ENCODE measurements at places on chromosomes 6 and 20.

DNA sequence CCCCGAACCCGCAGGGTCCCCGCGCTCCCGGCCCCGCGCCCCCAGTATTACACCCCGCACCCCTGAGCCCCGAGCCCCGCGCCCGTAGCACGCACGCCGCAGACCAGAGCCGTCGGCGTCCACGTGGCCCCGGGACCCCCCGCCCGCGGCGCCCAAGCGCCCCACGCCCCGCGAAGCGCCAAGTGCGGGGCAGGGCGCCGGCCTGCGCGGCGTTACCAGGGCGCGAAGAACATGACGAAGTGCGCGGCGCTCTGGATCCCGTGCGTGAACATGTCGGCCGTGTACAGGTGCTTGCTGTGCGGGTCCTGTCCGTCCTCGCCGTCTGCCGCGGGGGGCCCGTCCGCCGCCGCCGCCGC, 312 bp downstream of the TXNDC5 start:
- peak; percentile 52 for DNase-seq

- no peak for DNase-seq
These were observed 1.7 kb downstream of the APMAP start for GRCh38 chr20:24990810-24991252.

DNA sequence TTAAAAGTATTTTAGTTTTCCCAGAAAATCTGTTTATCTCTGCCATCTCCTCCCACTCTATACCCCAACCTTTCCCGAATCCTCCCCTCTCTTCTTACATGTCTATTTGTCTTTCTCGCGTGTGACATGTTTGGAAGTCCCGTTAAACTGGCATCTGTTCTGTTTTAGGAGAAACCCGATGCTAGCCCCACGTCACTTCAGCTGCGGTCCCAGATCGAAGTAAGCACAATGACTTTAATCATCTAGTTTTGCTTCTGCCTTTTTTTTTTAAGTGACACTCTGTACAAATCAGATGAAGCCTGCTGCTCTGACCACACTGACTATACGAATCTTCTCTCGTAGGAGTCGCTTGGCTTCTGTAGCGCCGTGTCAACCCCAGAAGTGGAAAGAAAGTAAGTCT, 97.4 kb downstream of the SASH1 start:
- peak; percentile 90 for DNase-seq

DNA sequence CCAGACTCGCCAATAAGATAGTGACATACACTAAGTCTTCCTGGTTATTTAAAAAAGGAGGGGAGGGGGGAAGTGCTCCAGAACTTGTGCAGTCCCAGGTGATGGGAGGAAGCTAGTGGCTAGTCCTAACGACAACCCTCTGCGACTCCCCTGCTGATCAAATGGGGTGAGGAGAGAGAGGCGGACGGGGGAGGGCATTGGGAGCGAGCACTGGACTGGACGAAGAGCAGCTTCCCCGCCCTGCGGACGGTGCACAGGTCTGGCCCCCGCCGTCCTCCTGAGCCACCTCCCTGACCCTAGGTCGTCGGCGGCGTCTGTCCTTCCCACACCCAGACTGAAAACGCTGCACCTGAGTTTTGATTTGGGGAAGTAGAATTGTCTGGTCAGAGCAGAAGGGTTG, 2.2 kb upstream of the OLIG3 start:
- no peak for DNase-seq

- no peak for DNase-seq
These were observed 46.4 kb downstream of the PTPRA start for GRCh38 chr20:2919518-2920245.

DNA sequence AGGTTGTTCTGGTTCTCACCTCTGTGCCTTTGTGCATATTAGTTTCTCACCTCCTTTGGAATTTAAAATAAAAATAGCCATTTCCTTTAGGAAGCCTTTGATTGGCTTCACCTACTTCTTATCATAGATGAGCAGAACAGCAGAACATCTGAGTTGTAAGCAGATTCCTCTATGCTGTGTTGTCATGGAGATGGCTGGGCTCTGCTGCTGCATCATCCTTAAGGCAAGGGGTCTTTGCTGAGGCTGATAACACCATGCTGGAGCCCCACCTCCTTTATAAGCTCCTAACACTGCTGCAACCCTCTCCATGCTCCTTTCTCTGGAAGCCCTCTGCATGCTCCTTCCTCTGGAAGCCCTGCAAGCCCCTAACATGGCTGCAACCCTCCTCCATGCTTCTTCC, 276.5 kb upstream of the TCF21 start:
- no peak for DNase-seq

GRCh38 chr6:110965629-110966229, 7.2 kb downstream of the GTF3C6 start:
- no peak for DNase-seq

DNA sequence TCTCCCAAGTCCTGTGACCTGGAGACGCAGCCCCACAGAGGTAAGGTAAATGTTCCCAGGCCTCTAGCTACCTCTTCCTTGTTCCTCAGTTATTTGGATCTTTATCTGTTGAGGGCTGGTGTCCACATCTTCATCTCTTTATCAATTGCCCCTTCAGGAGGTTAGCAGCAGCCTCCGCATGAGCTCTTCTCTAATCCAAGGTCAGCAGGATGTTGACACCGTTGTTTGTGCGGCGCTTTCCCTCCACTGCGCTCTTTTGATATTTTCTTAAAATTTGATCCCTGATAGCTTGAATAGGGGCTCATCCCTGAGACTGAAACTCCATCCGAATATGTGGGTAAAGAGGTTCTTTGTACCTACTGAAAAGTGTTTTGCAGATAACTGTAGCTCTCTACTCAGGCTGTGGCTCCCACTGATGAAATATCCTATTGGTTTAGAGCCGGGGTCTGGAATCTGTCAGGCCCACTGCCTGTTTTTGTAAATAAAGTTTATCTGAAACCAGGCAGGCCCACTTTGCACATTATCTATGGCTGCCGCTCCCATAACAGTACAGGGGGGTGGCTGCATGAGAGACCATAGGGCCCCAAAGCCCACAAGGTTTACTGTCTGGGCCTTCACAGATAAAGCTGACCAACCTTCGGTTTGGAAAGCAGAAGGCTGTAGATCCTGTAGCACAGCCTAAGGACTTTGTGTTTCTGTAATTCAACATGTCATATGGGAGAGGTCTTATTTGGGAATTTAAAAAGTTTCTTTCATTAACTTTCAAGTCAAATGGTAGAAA, 362.6 kb downstream of the QKI start:
- no peak for DNase-seq

DNA sequence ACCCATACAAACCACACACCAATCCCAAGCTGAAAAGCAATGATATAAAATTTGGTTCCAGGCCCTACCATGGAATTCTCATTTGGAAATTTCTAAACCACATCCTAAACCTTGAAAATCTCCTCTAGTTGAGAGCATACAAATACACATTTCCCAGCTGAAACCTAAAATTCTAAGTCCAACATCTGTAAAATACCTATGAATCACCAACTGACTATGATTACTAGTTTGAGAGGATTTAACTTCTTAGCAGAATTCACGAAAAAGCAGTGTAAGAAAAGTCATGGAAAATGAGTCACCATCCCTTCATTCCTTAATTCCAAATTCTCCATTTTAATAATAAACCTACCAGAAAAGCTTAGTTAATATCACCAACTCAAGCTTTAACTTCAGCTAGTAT, 15.4 kb downstream of the RANBP9 start:
- no peak for DNase-seq

GRCh38 chr20:44448753-44449546, 26.7 kb upstream of the TTPAL start:
- DNase-seq = no peak

- no peak for DNase-seq
These were observed 241.0 kb downstream of the DLL1 start for GRCh38 chr6:170049641-170050561.

DNA sequence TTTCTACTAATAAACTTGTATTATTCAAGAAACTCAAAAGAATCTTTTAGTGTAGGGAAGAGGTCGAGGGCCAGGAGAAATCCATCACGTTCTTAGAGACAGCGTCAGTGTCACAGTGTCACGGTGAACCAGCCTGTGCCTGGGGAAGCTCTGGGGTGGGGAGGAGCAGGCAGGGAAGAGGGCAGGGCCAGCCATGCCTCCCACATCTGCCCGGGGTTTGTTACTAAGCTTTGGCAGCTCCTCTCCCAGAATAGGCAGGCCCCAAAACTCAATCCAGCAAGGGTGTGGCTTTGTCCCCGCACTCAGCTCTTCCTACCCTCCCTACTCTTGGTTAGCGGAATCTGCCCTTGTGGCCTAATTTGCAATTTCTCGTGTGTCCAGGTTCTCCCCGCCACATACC, 72.9 kb downstream of the TCP11 start:
- DNase-seq = no peak

- DNase-seq = no peak
These were observed 84.8 kb downstream of the ELOVL5 start for GRCh38 chr6:53263917-53264316.

GRCh38 chr20:24959591-24960301, 10.7 kb downstream of the CST7 start:
- DNase-seq = no peak

- DNase-seq = no peak
These were observed 149.5 kb upstream of the SUPT3H start for GRCh38 chr6:45527210-45527609.

- DNase-seq = peak; percentile 95
These were observed 24.8 kb upstream of the APMAP start for GRCh38 chr20:25017257-25017803.

DNA sequence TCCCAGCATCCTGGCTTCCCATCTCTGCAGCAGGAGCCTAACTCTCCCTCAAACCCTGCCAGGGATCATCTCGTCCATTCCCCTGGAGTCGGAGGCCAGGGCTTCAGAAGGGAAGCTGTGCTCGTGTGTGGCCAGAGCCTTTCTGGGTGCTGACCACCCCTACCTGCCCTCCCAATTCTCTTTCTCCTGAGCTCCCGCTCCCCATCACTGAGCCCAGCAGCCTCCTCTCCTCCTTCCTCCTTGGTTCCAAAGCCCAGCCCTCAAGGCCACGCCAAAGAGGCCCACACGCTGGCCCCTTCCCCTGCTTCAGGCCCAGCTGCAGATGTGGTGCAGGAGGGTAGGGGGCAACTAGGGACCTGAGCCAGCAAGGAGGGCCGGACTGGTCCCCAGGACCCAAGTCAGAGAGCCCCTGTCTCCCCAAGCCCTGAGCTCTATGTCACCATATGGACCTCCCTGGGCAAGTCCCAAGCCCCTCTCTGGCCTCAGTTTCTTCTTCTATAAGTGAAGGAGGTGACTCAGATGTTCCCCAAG, 1.3 kb downstream of the FAM83C start:
- no peak for DNase-seq

GRCh38 chr6:13709689-13710551, 1.7 kb downstream of the RANBP9 start:
- DNase-seq = peak; percentile 46

- DNase-seq = no peak
These were observed 209.4 kb downstream of the FOXA2 start for GRCh38 chr20:22374678-22375590.

GRCh38 chr6:120990866-120991265, 343.4 kb downstream of the TBC1D32 start:
- no peak for DNase-seq

GRCh38 chr6:30928677-30929076, 3.3 kb downstream of the SFTA2 start:
- DNase-seq = no peak

GRCh38 chr20:8132484-8133309, 631 bp downstream of the PLCB1 start:
- peak; percentile 30 for DNase-seq

- DNase-seq = no peak
These were observed 139.0 kb upstream of the SLC35B3 start for GRCh38 chr6:8574311-8574710.

DNA sequence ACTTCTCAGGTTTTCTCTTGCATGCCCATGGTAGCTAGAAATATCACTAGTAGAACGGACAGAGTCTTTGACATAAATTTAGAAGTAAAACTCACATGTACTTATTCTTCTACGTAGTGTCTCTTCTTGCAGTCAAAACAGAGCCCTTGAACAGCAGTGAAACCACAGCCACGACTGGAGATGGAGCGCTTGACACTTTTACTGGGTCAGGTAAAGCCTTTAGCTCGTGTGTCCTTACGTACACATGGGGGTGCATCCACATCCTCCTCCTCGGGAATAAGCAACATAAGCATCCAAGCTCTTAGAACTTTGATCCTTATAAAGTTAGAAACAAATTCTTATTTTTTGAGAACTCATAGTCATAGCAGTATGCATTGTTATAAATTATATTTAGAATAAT, 215.3 kb downstream of the EYA4 start:
- no peak for DNase-seq

GRCh38 chr6:44468835-44469234, 81.3 kb downstream of the CDC5L start:
- DNase-seq = no peak

DNA sequence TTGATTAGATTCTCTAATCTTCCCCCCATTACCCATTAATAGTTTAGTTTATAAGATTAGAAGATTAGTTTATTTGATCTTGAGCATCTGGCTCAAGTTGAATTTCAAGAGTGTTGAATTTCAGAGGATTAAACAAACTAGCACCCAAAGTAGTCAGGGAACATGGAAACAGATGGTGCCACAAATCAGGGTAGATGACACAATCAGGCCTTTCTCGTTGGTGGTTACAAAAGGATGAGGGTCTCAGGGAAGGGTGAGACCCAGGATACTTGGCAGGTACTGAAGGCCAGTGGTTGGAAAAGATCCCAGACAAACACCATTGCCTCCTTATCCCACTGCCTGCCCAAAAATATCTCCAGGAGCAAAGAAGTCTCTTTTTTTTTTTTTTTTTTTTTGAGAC, 29.5 kb upstream of the ADGRF1 start:
- peak; percentile 82 for DNase-seq

- DNase-seq = no peak
These were observed 103.7 kb upstream of the NT5E start for GRCh38 chr6:85346196-85346595.
